GM12864 (cell line): ENCODE measurements at places on chromosomes 3 and 15.

DNA sequence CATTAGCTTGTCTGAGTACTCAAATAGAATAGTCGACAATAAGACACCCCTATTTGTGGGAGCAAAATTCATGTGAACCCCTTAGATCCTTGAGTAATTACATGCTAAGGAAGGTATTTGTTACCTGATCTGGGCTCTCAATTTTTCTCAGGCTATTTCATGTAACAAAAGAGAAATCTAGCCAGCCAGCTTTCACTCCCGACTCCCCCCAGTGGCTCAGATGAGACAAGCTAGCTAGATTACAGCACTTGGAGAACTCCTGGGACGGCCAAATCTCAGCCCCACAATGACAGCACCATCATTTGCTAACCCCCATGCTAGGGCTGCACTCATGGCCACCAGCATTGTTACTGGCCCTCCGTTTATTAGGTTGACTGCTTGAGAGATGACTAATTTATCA, 41.3 kb downstream of the GLDN start:
- no peak for DNase-seq

GRCh38 chr3:176755977-176756376, 441.3 kb downstream of the TBL1XR1 start:
- no peak for DNase-seq

- no peak for DNase-seq
Measured at GRCh38 chr3:177141471-177141870, 55.8 kb downstream of the TBL1XR1 start.

DNA sequence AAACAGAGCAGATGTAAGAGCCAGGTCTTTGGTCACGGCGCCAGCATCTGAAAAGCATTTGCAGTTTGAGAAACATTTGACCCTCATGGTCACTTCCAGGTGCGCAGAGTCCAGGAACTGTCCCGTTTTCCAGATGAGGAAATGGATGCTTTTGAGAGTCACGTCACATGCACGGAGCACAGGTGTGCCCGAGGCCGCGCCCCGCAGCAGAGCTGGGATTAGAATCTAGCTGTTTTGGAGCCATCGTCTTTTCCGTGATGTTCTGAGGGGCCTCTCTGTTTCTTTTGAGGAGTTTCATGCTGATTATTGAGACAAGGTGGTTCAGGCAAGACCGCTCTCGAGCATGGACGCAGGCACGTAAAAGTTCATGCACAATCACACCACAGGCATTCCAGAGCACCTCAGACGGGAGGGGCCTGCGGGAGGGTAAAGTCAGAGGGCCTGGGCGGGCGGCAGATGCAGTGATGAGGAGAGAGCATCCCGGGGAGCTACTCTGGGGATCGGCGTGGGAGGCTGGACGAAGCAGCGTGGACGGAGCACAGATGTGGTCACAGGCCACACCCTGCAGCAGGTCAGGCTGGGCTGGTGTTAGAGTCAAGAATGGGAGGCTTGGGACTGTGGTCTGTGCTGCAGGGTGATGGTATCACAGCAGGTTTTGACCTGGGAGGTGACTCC, 139.2 kb upstream of the MEF2A start:
- DNase-seq: no peak

- no peak for DNase-seq
Measured at GRCh38 chr15:88658972-88659931, 20.4 kb downstream of the ISG20 start.

- DNase-seq: no peak
Measured at GRCh38 chr3:134655706-134656105, 4.9 kb upstream of the KY start.

DNA sequence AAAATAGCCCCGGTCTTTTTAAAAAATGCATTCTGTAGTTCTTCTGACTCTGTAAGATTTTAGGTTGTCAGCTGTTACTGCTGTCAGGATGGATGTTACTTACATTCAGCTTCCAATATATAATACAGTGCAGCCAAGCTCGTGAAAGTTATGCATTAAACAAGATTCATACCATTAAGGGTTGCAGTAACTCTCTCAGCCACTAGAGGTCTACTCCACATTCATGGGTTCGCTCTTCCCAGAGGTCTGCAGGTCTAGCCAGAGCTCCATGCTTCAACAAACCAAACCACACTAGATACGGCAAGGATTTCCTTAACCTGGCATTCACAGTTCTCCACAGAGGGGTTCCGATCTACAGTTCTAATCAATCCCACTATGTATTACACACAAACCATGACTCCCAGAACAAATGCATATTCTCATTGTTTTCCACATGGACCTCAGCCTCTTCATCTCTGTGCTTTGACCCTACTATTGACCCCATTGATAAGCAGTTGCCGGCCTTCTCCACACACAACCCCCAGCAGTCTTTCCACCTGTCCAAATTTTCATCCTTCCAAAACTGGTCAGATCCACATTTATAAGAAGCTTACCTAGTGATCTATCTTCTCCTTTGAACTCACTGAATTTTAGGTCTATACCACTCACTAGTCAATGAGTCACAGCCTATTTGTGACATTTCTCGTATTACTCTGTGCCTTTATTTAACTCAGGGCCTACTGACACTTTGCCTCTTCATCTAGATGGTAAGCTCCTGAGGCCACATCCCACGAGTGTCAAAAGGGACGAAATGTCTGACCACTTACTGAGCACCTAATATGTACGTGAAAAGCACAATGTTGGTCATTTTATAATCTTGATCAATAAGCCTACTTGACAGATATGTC, 33.7 kb downstream of the RORA start:
- peak; percentile 12 for DNase-seq

DNA sequence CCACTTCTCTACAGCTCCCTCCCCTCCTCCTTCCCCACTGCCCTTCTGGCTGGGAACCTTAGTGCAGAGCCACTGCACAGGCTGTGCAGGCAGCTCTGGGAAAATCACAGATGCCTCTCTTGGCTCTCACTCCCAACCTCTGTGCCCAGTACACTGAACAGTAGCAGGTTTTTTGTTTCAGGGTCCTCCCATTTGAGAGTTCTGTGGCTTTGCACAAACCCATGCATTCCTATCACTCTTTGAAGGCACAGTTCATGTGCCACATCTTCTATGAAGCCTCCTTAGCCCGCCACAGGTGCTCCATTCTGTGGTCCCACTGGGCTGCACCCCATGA, 103.9 kb downstream of the SNRK start:
- DNase-seq: no peak

DNA sequence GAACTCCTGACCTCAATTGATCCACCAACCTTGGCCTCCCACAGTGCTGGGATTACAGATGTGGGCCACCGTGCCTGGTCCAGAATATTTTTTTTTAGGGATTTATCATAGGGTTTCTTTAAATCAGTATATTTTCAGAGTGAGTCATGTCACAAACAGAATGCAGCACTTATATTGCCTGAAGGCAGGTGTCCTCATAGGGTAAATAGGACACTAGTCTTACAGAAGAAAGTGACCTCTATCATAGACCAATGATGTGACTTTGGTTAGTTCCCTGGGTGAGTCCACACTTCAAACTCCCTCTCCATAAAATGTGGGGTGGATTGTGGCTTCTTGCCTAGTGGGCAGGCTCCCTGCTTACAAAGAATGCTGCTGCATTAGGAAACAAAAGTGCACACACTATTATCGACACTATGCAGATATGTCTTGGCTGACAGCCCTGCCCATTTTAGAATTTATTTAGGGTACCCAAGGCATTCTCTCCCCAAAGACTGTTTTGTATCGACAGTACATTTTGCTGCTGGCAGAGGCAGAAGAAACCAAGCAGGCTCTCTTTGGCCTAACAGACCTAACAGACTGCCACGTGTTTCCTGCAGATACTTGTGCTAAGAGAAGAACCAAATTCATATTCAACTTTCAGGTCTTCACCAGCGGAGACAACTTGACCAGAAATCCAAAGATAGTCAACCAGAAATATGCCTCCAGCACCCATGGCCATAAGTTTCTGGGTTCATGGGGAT, 125.0 kb downstream of the MOBP start:
- DNase-seq: no peak

DNA sequence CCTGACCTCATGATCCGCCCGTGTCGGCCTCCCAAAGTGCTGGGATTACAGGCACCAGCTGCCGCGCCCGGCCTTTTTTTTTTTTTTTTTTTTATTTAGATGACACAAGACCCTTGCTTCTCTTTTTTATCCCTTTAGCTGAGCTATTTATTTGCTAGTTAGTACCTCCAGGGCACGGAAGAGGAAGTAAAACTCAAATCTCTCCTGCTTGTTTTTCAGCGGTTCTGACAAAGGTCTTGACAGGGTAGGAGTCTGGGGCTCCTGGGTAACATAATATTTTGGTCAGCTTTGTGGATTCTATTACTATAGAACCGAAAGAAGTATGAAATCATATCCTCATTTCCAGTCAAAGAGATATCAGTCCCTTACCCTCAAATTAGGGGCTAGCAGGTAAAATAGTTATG, 44.0 kb upstream of the ETV5 start:
- peak; percentile 71 for DNase-seq

DNA sequence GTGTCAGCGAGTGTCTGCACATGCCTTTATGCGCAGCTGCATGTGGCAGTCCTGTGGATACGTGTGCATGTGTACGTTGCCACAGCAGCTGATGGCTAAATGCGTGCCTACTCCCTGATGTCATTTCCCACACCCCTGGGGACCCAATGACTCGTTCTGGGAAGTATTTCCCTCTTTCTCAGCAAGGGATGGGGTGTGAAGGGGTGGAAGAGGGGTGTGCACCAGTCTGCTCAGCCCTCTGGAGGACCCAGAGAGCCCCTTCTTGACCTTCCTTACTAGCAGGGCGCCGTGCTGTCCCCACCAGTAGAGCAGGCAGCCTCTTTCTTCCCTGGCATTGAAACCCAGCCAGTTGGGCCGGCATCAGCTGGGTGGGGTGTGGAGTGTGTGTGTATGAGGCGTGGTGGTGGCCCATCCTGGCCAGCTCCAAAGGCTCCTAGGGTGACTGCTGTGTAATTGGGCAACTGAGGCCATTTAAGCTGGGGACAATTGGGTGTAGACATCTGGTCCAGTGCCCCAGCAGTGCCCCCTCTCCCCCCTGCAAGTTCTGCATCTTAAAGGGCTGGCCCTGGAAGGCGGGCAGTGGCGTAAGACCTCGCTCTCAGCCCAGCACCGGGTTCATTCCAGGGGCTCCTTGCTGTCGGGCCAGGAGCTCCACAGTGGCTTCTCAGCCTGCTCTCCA, 19.2 kb downstream of the SNX33 start:
- DNase-seq: no peak

GRCh38 chr15:56042031-56042430, 48.6 kb upstream of the NEDD4 start:
- DNase-seq: no peak

GRCh38 chr3:129954514-129954913, 20.0 kb upstream of the TRH start:
- DNase-seq: no peak

DNA sequence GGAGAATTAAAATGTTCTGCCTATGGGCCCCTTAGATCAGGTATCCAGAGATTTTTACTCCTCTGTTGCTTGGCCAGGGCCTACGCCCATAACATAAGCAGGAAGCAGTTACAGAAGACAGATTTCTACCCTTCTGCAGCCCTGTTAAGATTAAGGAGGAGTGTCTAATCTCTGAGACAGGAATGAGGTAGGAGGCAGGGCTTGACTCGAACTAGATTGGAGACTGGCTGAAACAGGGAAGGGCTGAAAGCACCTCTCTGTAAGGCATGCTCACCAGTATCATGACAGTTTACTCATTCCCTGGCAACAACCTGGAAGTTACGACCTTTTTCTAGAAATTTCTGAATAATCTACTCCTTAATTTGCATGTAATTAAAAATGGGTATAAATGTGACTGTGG, 16.7 kb downstream of the PLA2G4D start:
- no peak for DNase-seq

GRCh38 chr3:57646723-57647122, 46.2 kb downstream of the DENND6A start:
- no peak for DNase-seq

DNA sequence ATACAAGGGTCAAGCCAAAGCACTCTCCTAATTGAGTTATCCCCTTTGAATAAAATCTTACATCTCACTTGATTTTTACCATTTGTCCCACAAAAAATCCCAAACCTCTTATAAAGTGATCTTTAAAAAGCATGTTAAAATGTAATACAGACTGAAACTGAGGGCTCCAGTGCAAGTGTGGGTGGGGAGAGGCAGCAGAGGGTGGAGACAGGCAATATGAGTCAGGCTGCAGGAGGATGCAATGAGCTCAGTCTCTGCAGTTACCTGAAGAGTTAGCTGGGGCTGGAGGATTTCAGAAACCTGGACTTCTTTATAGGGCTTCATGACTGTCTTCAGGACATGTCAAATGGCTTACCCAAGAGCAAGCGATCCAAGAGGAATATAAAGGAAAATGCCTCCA, 14.2 kb upstream of the COLQ start:
- no peak for DNase-seq

- DNase-seq: no peak
Measured at GRCh38 chr15:67116742-67117141, 51.3 kb downstream of the SMAD3 start.

- DNase-seq: no peak
Measured at GRCh38 chr3:22450786-22451400, 699.9 kb upstream of the ZNF385D start.

DNA sequence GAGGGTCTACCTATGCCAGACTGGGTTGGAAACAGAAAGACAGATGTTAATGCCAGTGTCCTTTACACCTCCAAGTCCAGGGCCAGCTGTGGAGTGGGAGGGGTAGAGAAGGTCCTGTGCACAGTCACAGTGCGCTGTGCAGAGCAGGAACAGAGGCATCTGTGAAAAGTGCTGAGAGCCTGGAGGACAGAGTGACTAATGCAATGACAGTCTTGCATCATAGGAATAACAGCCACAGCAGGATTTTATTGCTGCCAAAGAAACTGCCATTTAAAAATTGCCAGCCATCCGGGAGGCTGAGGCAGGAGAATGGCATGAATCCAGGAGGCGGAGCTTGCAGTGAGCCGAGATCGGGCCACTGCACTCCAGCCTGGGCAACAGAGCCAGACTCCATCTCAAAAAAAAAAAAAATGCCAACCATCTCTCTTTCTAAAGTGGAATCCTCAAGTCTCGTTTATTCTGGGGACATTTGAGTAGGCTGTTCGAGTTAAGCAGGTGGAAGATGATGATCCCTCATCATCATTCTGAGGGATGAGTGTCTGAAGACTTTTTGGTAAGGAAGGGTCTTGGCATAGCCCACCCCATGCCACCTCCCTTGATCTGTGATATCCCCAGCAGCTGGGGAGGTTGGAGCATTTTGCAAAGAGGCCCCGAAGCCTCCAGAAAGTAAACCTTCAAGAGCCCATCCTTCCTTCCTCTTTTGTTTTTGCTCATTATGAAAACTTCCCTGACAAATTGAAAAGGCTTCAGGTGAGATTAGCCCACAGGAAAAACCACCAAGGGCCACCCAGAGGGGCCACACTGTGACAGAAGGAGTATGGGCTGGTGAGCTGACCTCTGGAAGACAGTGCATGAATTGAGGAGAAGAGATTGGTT, 7.7 kb downstream of the CCR2 start:
- no peak for DNase-seq

- no peak for DNase-seq
Measured at GRCh38 chr15:56981160-56981559, 62.7 kb downstream of the TCF12 start.

GRCh38 chr3:69422751-69423150, 36.9 kb upstream of the FRMD4B start:
- no peak for DNase-seq

- no peak for DNase-seq
Measured at GRCh38 chr3:196471551-196471950, 32.0 kb downstream of the RNF168 start.
